Tongue (tissue), 3 donors: ENCODE measurements at places on chromosomes 16 and 17. TPM values are rescaled to one million over a fixed set of nuclear protein-coding genes. Genes with fewer than 3 reads are reported as not detected.
A peak's percentile ranks its signal among the peaks of the same experiment; 100 is the strongest.

- DNase-seq: peak; percentile 56
Observed at GRCh38 chr17:64441772-64442540, 7.0 kb upstream of the MILR1 start.

- peak; percentile 86 for DNase-seq
Observed at GRCh38 chr16:49876716-49877129, 20.8 kb upstream of the ZNF423 start.

- no peak for DNase-seq
Observed at GRCh38 chr17:75511610-75512575, 3.4 kb downstream of the CASKIN2 start.

DNA sequence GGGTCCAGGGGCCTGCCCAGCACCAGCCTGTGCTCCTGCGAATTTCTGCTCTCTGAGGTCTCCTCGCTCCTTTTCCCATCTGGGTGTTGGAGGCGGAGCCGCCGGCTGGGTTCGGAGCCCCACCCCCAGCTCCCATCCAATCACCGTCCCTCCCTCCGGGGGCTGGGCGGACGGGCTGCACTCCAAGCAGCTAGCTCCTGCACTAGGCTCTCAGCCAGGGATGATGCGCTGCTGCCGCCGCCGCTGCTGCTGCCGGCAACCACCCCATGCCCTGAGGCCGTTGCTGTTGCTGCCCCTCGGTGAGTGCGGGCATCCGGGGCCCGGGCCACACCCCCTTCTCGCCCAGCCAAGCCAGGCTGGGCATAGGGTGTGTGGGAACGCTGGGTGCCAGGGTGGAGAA is at the start of gene NRN1L:
TSS of gene NRN1L (plus strand) at position 202 of the 400 bp plus-strand sequence. CDS start at position 221, 19 bp downstream.
- peak; percentile 95 for DNase-seq

GRCh38 chr17:10217916-10218315 is 19.5 kb upstream of the GAS7 start:
- no peak for DNase-seq

- DNase-seq: peak; percentile 44
Observed at GRCh38 chr16:71895679-71896365, 491 bp downstream of the IST1 start.

- no peak for DNase-seq
Observed at GRCh38 chr17:9009737-9010136, 11.6 kb upstream of the NTN1 start.

GRCh38 chr17:3944485-3945388 is 19.5 kb downstream of the ATP2A3 start:
- peak; percentile 75 for DNase-seq

The CDRT4 gene
- not detected for total RNA-seq

The PIK3R5 gene
- total RNA-seq: 1.5 TPM

The TBC1D3C gene
- total RNA-seq: not detected

The IL34 gene
- total RNA-seq: 13.4 TPM
